IMR-90 (cell line): ENCODE measurements at places on chromosomes 2 and 18.

DNA sequence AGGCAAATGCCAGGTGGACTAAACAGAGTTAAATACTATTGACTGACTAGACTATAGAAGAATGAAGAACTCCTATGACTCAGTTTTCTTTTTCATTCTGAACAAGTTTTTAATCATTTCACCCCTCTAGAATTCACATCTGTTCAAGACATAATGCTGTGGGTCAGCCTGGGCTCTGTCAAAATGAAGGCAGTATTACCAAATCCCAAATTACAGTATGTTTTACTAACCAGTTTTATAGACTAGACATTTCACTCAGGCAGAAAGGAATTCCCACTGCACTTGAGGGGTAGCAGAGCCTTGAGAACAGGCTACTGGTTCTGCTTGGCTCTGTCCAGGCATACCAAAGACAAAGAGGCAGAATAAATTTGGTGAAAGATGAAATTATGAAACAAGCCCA lies 511.7 kb downstream of the EPHA4 start:
- peak; percentile 78 for DNase-seq

- no peak for DNase-seq
Observed at GRCh38 chr2:121282800-121283385, 2.1 kb downstream of the TFCP2L1 start.

DNA sequence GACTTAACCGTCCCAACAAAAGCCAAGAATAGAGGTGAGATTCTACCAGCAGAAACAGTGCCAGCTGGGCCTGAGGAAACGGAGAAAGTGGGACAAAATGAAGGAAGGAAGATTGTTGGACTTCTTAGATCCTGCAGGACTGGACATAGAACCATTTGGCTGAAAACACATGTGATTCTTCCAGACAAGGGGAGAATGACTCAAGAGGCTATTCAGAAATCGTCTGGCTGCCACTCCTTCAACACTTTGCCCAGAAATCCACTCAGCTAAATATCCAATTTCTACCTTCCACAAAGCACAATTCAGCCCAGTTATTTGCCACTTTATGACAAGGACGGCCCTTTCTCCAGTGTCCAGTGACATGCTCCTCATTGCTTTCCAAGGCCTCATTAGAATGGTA lies 61.6 kb downstream of the SNORC start:
- DNase-seq: no peak

DNA sequence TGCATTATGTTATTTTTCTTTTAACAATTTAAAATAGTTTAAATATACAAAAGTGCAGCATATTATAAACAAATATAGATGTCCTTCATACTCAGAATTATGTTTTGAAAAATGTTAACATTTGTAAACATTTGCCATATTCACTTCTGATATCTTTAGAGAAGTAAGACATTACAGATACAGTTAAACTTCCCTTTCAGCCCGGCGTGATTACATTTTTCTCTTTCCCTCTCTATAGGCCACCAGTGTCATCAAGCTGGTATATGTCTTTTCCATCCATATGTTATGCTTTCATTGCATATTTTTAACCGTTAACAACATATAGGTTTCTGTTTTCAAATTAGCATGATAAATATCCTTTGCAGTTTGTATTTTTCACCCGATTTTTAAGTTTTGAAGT lies 27.1 kb downstream of the TTC39C start:
- DNase-seq: no peak

- no peak for DNase-seq
Observed at GRCh38 chr2:128784626-128785306, 466.1 kb upstream of the HS6ST1 start.

GRCh38 chr2:43049836-43050801 lies 176.3 kb downstream of the ZFP36L2 start:
- DNase-seq: no peak

GRCh38 chr2:158995677-158996049 lies 27.2 kb downstream of the TANC1 start:
- DNase-seq: no peak

- DNase-seq: no peak
Observed at GRCh38 chr2:212073360-212073759, 465.2 kb downstream of the ERBB4 start.

- DNase-seq: no peak
Observed at GRCh38 chr18:31250902-31251301, 67.1 kb upstream of the DSG1 start.

- no peak for DNase-seq
Observed at GRCh38 chr2:239310401-239311061, 90.3 kb downstream of the HDAC4 start.

DNA sequence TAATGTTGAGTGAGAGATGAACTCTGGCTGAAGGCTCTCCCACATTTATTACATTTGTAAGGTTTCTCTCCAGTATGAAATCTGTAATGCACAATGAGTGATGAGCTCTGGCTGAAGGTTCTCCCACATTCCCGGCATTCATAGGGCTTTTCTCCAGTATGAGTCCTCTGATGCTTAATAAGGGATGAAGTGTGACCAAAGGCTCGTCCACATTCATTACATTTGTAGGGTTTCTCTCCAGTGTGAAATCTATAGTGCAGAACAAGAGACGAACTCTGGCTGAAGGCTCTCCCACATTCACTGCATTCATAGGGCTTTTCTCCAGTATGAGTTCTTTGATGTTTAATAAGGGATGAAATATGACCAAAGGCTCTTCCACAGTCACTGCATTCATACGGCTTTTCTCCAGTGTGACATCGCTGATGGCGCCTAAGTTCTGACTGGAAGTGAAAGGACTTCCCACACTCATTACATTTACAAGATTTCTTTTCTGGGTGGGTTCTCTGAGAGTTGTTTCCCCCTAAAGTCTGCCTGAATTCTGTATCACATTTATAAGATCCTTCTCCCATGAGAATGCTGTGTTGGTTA lies 10.2 kb downstream of the ZNF514 start:
- DNase-seq: no peak

GRCh38 chr2:30239308-30239985 lies 8.1 kb downstream of the LBH start:
- DNase-seq: peak; percentile 67

DNA sequence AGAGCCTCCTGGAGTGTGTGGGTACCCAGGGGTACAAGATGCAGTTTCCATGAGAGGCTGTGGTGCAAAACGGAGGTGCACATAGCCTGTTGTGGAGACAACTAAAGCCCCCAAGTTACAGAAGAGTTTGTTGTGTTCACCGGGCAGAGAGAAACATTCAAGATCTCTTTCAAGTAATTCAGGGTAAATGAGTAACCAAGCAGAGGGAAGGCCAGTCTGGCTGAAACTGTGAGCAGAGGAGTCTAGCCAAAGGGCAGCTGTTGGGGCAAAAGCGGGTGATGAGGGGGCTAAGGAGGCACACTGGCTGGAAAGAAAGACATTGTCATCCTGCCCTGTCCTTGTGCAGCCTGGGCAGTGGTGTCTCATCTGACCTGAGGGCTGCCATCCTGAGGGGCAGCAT lies 52.0 kb downstream of the CXCR4 start:
- DNase-seq: no peak

- DNase-seq: no peak
Observed at GRCh38 chr2:100584816-100585215, 22.0 kb downstream of the PDCL3 start.

GRCh38 chr2:239919774-239920692 lies 105.1 kb downstream of the NDUFA10 start:
- no peak for DNase-seq

- DNase-seq: no peak
Observed at GRCh38 chr2:109175350-109175678, 46.3 kb downstream of the SH3RF3 start.

DNA sequence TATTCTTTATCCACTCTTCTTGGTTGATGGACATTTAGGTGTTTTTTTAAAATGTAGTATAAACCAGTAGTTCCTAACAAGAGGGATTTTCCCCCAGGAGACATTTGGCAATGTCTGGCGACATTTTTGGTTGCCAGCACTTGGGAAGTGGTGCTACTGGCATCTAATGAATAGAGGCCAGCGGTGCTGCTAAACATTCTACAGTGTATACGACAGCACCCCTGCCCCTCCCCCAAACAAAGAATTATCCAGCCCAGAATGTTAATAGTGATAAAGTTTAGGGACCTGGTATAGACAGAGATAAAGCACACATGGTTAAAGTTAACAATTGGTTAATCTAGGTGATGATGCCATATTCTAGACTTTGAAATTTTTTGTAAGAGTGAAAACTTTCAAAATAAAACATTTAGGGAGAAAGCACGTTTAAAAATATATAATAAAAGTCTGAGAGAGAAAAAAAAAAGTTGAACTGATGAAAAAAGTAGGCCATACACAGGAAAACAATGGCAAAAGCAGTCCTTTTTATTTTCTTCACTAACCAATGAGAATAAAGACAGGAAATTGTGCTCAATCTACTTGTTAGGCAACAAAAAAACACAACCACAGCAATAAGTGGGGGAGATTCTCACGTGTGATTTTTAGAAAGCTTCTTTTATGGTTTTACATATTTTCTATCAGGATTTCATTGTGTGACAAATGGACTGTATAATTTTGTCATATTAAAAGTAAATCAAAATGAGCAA lies 14.8 kb downstream of the FBXO48 start:
- no peak for DNase-seq

GRCh38 chr2:40103163-40103562 lies 324.1 kb upstream of the THUMPD2 start:
- DNase-seq: peak; percentile 77

DNA sequence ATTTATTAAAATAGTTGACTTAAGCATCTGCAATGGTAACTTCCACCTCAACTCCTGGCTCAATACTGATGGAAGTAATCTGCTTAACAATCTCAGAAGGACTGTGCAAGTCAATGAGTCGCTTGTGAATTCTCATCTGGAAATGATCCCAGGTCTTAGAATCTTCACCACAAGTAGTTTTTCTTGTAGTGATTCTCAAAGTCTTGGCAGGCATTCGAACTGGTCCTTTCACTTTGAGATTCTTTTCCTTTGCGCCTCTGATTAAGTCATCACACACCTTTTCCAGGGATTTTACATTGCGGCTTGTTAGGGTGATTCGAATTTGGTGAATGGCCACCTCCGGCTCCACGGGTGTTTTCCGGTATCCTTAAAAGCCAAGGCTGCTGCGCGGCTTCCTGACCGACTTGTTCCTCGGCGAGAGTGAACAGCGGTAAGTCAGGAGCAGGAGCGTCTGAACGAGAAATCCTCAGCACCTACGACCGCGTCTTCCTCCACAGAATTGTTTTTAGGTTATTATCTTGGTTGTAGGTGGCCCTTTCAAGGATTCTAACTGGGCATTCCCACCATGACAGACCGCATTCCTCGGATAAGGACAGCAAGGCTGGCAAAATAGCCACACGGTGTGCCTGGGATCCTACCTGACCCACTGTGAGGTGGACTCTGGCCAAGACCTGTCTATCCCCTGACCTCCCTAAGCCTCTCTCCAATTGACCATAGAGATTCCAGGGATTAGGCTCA lies 23.8 kb upstream of the SLC20A1 start:
- peak; percentile 94 for DNase-seq

DNA sequence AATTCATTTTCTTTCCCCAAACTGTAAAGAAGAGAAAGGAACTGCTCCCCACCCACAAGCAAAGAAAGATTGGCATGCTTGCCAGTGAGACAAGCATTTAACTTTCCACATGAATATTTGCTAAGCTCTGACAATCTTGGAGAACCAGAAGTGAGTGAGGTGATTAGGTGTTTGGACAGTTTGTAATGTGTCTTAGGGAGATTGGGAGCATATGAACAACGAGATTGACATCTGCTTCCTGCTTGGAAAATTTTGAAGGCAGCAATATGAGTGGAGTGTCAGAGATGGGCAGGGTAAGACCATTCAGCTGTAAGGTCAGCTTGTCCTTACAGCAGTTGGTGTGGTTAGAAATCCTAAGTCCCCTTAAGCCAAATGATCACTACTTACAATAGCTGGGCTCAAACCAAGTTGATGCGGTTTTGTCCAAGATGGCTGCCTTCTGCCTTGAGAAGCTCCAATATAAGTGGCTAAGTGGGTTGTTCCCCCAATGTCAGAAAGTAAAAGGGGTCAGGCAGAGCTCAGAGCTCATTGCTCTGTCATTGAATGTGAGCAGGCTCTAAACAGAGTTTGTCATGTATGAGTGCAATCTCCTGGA lies 36.0 kb upstream of the GALNT5 start:
- no peak for DNase-seq

DNA sequence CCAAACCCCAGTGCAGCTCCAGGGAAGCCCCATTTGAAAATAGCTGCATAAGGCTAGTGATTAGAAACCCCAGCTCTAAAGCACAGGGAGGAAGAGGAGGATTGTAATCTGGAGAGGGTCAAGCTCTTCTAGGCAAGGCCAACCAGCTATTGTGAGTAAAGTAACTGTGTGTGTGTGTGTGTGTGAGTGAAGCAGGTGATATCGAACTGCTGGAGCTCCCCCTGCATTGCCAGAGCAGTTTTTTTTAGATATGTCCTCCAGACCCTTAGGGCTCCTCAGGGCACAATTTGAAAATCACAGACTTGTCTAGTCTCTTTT lies 177.4 kb upstream of the NABP1 start:
- DNase-seq: no peak

- no peak for DNase-seq
Observed at GRCh38 chr2:134029418-134029817, 224.5 kb upstream of the MGAT5 start.

- DNase-seq: peak; percentile 50
Observed at GRCh38 chr18:73679941-73680712, 467.5 kb downstream of the FBXO15 start.

DNA sequence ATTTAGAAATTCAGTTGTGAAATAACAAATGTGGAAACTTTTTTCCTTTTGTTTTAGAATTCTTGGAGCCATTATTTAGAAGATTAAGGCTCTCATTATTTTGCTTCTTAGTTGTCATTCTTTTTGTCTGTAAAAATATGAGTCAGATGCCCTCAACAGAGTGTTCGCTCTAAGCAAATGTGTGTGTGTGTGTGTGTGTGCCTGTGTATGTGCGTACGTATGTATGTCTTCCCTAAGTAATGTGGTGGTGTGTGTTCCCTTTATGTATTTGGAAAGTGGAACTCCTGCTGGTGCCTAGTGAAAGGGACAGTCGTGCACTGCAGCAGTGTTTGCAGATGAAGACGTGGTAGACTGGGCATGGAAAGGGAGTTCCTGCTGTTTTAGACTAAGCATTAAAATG lies 27.5 kb downstream of the ZNF407 start:
- peak; percentile 38 for DNase-seq

GRCh38 chr2:152740743-152741328 lies 22.4 kb downstream of the ARL6IP6 start:
- peak; percentile 72 for DNase-seq

GRCh38 chr18:44735096-44735495 lies 54.4 kb downstream of the SETBP1 start:
- DNase-seq: no peak

GRCh38 chr18:51997129-51997528 lies 342.9 kb upstream of the DCC start:
- DNase-seq: no peak

GRCh38 chr2:113876503-113877387 lies 13.1 kb upstream of the ACTR3 start:
- no peak for DNase-seq

GRCh38 chr2:64542071-64543007 lies 18.2 kb downstream of the AFTPH start:
- no peak for DNase-seq

- DNase-seq: no peak
Observed at GRCh38 chr2:165745916-165746315, 48.1 kb downstream of the GALNT3 start.

DNA sequence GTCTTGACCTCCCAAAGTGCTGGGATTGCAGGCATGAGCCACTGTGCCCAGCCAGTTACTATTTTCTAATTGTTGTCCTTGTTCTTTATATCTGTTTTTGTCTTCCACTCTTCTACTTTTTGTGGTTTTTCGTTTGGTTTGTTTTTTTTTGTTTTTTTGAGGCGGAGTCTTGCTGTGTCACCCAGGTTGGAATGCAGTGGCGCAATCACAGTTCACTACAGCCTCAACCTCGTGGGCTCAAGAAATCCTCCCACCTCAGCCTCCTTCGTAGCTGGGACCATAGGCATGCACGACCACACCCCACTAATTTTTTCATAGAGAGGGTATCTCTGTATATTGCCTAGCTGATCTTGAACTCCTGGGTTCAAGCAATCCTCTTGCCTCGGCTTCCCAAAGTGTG lies 100.7 kb downstream of the EHBP1 start:
- no peak for DNase-seq
